ENCODE measurements at places on chromosomes 6 and 20.

DNA sequence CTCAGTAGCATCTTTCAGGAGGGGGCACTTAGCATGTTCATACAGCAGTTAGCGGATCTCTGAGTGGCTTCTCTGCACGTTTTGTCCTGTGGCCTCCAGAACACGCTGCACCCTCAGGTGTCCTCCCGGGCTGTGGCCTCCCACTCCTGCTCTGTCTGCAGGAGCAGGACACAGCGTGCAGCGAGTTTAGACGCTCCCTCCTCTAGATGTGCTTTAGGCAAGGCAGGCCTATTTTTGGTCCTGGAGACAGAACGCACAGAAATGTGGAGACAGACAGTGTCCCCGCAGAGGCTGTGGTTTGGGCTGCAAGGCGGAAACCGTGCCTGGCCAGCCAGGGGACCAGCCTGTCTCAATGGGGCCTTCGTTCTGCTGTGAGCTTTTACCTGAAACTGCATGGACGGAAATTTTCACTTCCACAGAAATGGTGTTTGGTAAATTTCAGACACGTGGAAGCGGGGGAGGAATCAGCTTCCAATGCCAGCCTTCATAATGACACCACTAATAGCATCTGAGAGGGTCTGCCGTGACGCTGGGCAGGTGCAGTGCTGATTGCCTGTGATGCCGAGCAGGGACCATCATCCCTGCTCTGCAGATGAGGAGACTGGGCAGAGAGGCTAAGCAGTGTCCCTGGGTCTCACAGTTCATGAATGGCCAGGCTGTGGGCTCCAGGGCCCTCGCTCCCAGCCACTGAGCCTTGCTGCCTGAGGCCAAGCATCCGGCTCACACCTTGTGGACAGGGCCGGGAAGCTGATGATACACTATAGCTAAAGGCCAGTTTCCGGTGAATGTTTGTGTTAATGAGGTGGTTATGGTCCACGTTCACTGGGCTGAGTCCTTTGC, 120.9 kb downstream of the SYCP2 start:
- peak; percentile 75 for DNase-seq

DNA sequence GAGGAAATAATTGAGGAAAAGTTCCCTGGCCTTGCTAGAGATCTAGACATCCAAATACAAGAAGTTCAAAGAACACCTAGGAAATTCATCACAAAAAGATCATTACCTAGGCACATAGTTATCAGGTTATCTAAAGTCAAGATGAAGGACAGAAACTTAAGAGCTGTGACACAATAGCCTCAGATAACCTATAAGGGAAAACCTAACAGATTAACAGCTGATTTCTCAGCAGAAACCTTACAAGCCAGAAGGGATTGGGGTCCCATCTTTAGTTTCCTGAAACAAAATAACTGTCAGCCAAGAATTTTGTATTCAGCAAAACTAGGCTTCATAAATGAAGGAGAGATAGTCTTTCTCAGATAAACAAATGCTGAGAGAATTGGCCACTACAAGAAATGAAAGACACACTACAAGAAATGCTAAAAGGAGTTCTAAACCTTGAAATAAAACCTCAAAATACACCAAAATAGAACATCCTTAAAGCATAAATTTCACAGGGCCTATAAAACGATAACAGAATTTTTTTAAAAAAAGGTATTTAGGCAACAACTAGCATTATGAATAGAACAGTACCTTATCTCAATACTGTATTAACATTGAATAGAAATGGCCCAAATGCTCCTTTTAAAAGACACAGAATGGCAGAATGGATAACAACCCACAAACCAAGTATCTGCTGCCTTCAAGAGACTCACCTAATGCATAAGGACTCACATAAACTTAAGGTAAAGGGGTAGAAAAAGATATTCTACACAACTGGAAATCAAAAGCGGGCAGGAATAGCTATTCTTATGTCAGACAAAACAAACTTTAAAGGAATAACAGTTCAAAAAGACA, 9.7 kb downstream of the RNGTT start:
- DNase-seq = no peak

DNA sequence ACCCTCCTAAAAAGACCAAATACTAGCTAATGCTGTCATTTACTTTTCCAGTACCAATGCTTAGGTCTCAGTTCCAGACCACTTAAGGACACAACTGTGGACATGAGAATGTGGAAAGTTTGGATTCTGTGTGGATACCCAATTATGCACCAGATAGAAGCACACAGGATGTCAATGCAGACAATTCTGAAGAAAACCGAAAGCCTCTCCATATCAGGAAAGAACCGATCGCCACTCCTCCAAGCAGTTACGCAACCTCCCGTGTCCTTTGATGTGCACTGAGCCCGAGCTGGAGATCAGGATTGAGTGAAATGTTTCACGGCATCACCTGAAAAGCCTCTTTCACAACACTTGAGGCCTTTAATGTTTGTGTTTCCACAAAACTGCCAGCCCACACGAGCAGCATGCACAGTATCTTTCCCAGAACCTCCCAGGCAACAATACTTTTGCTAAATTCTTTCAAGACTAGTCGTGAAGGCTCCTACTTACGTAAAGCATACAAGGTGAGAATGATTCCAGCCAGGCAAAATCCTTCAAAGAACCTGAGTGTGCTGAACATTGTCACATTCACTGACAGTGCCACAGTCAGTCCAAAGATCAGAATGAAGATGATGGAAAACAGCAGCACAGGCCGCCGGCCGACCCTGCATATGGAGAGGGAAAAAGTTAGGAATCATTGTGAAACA, 47.0 kb downstream of the SLC22A23 start:
- DNase-seq = no peak

DNA sequence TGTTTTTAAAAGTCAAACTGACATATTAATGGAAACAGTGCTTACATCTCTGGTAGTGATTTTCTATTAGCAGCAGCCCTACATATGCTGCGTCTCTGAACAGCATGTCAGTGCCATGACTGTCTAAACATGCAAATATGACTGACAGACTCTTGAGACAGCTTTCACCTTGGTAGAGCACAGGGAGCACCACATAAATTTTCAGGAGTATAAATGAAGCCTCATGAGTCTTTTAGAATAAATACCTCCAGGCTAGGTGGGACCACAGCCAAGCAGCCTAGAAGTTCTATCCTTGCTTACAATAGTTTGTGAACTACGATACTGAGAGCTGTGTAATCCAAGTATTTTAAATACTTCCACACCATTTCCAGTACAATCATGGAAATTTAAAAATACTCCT, 410.7 kb upstream of the RUNX2 start:
- DNase-seq = no peak

DNA sequence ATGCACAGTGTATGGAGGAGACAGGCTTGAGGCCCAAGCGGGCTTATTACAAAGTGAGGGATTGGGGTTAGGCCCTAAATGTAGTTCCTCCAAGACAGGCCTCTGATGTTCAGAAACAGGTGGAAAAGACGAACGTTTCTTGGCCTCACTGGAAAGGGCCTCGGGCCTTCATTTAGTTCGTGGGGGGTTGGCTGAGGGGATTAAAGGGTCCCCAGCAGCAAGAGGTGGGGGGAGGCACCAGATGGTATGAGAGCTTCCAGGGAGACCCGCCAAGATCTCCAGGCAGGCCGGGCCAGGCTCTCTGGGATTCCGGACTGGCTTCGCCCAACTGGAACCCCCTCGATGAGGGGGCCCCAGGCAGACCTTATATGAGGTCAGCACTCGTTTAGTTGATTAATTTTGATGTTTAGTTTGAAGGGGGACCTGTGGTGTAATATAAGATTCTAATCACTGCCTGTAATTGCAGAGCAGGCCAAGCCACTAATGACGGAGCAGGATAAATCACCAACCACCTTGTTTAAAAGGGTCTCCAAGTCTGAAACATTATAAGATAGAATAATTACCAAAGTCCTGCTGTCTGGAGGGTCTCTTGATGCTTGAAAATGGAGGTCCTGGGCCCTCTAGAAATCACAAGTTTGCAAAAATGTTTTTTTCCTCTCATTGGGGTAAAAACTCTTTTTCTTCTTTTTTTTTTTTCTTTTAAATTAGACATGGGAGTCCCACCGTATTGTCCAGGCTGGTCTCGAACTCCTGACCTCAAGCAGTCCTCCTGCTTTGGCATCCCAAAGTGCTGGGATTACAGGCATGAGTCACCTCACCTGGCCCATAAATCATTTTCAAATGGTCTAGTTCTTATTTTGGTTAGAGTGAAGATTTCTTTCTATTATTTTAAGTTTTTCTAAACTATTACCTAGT, 2.2 kb downstream of the HMGA1 start:
- no peak for DNase-seq

DNA sequence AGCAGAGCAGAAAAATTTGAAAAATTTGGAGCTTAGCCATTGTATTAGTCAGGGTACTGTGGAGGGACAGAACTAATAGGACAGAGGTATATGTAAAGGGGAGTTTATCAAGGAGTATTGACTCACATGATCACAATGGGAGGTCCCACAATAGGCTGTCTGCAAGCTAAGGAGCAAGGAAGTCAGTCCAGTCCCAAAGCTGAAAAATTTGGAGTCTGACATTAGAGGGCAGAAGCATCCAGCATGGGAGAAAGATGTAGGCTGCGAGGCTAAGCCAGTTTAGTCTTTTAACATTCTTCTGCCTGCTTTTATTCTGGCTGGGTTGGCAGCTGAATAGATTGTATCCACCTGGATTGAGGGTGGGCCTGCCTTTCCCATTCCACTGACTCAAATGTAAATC, 82.0 kb downstream of the SMPDL3A start:
- DNase-seq = peak; percentile 26

GRCh38 chr20:8346700-8347270, 214.7 kb downstream of the PLCB1 start:
- DNase-seq = no peak

- no peak for DNase-seq
Measured at GRCh38 chr20:53878262-53879047, 191.9 kb downstream of the BCAS1 start.

GRCh38 chr20:642398-643174, 10.4 kb downstream of the SRXN1 start:
- peak; percentile 60 for DNase-seq

GRCh38 chr6:8157839-8158238, 55.5 kb upstream of the EEF1E1 start:
- DNase-seq = no peak

- peak; percentile 98 for DNase-seq
Measured at GRCh38 chr20:44738813-44739477, 6.7 kb upstream of the KCNK15 start.

GRCh38 chr6:12748815-12749521, 32.4 kb downstream of the PHACTR1 start:
- DNase-seq = peak; percentile 53

GRCh38 chr20:43492101-43492500, 15.4 kb upstream of the L3MBTL1 start:
- DNase-seq = no peak

DNA sequence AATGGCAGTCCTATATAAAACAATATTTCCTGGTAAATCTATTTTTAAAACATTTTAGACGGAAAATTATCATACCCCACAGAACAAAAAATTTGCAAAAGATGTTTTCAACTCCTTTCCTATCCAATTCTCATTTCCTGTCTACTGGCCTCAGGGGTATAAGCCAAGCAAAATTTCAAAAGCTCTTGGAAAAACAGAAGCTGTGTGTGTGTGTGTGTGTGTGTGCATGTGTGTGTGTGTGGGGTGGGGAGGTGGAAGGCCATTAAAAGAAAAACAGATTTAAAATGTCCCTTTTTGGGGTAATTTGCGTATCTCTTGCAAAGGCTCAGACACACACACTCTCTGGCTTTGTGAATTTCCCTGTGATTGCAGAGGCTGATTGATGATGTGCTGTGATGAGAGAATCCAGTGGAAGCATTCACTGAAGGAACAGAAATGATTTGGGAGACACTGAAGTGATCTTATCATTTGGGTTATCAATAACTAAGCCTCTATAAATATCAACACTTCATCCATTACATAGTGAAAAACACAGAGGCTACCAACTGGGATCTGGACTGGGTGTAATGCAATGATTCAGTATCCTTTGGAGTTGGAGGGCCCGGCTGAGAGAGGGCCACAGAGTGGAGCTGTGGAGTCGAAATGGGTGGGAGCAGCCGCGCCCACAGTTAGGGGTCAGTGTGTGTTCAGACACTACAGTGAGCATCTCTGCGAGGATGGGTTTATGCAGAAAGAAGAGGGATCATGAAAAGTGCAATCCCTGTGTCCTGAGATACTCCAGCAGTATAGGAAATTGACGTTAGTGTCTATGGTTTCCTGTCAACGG, 106.8 kb upstream of the PREP start:
- DNase-seq = peak; percentile 82
